ENCODE measurements at places on chromosomes 6 and 20.

DNA sequence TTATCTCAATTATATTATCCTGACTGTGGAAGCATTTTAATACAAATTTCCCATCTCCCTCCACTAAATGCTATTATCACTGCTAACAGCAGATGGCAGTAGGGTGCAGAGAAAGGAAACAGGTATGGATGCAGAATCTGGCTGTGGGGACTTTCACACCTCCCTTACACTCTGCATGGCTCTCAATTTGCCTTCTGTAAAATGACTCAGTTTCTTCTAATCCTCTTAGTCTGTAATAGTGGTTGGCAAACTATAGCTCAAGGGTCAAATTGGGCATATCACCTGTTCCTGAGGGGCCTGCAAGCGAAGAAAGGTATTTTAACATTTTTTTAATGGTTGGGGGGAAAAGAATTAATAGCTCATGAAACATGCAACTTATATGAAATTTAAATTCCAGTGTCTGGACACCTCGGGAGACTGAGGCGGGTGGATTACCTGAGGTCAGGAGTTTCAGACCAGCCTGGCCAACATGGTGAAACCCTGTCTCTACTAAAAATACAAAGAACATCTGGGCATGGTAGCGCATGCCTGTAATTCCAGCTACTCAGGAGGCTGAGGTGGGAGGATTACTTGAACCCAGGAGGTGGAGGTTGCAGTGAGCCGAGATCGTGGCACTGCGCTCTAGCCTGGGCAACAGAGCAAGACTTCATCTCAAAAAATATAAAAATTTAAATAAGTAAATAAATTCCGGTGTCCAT, 83.5 kb downstream of the ZMYND8 start:
- peak; percentile 71 for DNase-seq

DNA sequence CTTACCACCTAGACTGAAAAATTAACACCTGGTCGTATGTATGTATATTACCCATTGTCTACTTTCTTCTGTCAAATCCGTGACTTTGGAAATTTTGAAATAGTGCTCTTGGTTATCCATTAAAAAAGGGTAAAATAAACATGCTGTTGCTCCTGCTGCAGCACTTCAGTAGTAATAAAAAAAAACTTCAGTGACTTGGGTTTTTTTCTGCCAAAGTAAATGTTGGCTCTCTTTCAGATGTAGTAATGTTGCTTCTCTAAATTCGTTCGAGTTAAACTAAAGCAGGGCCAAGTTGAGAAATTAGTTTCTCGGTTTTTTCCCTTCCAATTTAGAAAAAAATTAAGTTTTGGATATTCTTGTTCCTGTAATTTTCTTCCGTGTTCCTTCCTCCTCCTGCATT, 34.2 kb downstream of the JARID2 start:
- DNase-seq = no peak

DNA sequence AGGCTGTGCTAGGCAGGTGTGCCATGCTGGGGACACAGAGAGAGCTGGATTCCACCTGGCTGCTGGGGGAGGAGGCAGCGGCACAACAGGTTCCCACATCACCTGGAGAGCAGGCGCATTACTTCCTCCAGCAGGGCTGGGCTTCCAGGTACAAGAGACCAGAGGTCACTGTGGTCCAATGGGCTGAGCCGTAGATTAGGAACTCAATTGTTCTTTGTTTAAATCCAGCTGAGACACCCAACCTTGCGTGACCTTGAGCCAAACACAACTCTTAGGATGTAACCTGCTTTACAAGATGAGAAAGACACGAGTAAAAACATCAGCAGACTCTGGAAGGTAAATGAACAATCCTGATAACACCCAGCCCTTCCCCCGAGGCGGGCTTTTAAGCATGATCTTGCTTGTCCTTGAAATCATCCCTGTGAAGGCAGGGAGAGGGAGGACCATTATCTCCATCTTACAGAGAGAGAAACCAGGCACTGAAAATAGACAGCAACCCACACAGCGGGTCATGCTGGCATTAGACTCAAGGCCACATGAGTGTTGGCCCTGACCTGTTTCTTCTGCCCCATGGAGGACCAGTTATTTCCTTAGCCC, 216.5 kb upstream of the RREB1 start:
- DNase-seq = no peak

DNA sequence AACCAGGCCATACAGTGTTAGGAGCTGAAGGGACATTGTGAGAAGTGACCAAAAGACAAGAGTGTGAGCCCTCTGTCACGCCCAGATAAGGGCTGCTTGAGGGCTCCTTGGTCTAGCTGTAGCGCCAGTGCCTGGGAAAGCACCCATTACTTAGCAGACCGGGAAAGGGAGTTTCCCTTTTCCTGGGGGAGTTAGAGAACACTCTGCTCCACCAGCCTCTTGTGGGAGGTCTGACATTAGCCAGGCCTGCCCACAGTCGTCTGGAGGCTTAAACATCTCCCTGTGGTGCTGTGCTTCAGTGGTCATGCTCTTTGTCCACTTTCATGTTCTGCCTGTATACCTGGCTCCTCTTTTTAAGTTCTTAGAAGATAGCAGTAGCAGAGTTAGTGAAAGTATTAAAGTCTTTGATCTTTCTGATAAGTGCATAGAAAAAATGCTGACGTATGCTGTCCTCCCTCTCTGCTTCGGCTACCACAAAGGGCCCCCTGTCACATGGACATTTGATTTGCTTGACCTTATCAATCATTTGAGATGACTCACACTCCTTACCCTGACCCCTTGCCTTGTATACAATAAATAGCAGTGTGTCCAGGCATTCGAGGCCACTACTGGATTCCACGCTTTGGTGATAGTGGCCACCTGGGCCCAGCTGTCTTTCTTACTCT, 201.5 kb upstream of the ECI2 start:
- DNase-seq = no peak

GRCh38 chr6:112743323-112743722, 396.2 kb downstream of the RFPL4B start:
- no peak for DNase-seq

DNA sequence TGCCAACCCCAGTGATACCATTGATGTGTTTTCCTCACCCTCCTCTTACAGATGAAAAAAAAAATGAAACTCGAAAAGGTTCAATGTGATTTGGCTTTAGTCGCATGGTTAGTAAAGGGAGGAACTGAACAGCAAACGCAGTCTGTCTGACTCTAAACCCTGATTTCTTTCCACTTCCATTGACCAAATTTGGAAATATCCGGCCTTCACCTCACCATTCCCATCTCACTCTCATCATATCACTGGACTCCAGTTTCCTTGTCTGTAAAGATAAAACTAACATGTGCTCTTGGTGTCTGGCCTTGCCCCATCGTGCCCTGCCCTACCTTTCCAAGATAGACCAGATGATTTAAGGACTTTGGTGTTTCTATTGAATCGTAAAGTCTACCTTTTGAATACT, 48.7 kb upstream of the ADGRF1 start:
- no peak for DNase-seq

DNA sequence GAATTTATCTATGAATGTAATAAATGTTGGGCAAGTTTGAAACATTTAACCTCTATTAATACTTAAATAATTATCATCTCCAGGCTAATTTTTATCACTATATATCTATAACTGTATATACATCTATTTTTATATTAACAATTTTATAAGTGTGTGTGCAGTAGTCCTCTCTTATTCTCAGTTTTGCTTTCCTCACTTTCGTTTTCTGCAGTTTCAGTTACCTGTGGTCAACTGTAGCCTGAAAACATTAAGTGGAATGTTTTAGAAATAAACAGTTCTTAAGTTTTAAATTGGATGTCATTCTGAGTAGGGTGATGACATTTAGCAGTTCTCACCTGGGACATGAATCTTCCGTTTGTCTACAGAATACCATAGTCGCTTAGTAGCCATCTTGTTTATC, 379.4 kb upstream of the MAN1A1 start:
- DNase-seq = no peak

DNA sequence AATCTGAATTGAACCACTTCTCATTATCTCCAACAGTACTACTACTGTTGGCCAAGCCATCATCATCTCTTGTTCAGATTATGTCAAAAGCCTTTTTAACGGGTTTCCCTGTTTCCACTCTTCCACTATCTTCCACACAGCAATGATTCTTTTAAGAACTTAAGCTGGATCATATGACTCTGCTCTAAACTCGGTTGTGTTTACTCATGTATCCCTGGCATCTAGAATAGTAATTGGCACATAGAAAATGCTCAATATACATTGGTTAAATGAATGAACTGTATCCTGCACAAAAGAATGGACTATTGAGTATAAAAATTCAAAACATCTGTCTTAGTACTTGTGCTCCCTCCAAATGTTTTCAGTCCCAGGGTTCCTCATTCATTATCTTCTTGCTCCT, 2.8 kb upstream of the COX7A2 start:
- no peak for DNase-seq

- no peak for DNase-seq
These were observed 62.4 kb downstream of the JAG1 start for GRCh38 chr20:10611357-10611756.

DNA sequence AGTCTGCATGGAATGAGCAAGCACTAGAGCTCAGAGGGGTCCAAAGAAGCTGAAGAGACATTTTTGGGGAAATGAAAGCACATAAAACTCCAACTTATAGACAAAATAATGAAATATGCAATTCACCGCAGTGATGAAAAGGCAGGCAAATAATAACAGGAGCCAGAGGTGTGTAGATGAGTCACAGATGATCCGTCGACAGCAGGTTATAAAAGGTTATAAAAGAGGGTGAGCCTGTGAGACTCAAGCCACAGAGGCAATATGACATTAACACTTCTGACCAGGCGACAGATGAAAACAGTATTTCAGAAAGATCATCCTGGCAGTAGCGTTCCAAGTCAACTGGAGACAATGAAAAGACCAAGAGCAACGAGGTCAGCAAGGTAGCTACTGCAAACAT, 35.8 kb upstream of the ANKRD60 start:
- no peak for DNase-seq

- no peak for DNase-seq
These were observed 221.0 kb upstream of the PDE10A start for GRCh38 chr6:165883851-165884640.

DNA sequence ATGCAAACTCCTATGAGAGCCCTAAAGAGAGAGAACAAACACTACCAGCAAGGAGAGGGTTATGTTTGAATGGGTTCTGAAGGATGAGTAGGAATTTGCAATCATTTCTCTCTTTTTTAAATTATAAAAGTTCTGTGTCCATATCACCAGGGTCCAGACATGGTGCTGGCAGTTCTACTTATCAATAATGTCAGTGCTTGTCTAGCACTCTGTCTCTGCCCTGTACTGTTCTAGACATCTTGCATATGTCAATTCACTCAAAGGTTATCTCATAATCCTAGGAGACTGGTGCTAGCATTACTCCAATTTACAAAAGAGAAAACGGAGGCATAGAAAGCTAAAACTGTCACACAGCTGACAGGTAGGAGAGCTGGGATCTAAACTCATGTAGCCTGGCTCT, 101.3 kb downstream of the VEGFA start:
- no peak for DNase-seq

GRCh38 chr20:17912916-17913315, 55.7 kb downstream of the SNX5 start:
- DNase-seq = no peak

DNA sequence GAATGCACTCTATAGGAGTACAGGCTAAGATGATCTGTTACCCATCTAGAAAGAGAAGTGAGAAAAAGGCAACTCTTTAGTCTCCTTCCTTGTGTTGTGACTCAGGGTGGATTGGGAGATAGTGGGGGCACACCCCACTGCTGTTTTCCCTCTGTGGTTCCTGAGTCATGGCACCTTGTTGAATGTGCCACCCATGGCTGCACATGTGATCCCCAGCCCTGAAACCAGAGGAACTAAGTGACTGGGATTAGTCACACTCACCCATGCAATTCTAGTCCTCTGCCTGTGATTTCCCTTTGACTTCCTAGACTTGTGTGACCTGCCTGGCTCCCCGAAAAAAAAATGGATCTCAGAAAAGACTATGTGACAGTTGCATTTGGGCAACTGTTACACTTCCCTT, 48.6 kb upstream of the HTR1B start:
- no peak for DNase-seq

DNA sequence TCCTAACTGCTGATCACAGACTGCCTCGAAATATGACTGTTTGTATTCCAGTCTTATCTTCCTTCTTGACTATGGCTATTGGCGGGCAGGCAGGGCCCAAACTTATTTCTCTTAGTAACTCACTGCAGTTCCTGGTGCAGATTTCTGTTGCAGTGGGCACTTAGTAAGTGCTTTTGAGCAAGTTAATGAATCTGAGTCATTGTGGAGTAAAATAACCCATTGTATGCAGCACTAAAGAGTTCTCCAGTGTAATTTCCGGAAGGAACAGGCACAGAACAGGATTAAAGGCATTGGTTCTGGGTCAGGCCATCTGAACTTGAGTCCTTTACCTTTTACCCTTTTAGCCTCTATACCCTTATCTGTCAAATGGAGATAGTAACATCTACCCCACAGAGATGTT, 23.6 kb downstream of the SLC35F1 start:
- DNase-seq = no peak

- no peak for DNase-seq
These were observed 144.2 kb upstream of the CITED2 start for GRCh38 chr6:139518556-139519091.

GRCh38 chr6:5044866-5045265, 40.3 kb upstream of the PPP1R3G start:
- no peak for DNase-seq

DNA sequence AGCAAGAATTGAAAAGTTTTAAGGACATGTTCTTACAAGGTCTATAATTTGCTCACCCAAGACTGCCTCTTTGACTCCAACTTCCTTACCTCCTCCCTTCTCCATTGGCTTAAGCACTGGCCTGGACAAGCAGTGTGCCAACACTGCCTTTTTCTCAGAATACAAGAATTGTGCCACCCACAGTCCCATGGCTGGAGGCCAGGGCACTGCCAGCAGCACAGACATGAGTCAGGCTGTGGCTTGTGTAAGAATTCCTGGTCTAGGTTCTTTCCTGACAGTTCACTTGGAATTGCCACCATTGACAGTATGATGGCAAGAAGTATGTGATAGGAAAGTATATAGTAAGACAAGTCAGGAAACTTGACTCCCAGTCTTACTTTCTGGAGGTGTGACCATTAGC, 202.7 kb upstream of the MARCKS start:
- DNase-seq = no peak

GRCh38 chr6:140462453-140463311, 1088.2 kb upstream of the CITED2 start:
- no peak for DNase-seq

DNA sequence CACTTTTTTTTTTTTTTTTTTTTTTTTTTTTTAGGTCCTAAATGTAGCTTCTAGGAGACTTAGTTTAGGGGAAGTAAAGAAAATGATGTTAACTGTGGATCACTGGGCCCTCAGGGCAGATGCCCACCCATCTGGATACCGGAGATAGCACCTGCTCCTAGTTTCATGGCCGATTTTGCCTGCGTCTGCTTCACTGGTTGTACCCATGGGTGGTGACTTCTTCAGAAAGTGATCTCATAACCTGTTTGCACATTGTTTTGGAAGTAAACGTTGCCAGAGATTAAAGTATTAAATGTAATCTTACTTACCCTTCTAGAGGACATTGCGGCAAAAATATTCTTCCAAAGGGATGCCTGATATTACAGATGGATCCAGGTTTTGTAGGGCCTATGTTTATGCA, 79.8 kb upstream of the SGK1 start:
- DNase-seq = no peak

GRCh38 chr6:110944681-110945151, 13.8 kb upstream of the GTF3C6 start:
- peak; percentile 67 for DNase-seq
